ENCODE measurements at places on chromosomes 2 and 18.

DNA sequence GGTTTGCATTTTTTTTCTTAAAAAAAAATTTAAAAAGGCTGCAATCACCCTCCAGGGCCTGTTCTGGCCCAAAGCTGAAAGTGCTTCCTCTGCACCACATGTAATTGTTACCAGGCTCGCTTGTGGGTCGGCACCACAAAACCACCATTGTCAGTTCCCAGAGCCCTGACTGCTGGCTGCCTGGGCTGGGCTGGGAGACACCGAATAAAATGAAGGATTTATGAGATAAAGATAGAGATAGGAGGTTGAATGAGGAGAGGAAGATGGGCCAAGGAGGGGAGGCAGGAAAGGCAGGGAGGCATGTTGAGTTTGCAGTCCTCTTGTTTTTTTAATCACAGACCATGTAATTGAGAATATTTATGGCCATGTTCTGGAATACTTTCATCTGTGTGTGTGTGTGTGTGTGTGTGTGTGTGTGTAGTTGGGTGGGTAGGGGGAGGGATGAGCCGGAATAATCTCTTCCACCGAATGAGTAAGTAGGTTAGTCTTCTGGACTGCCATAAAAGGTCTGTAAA is 14.7 kb downstream of the NRP2 start:
- DNase-seq, result no peak

GRCh38 chr18:49907346-49907929 is 94.1 kb upstream of the ACAA2 start:
- no peak for DNase-seq

GRCh38 chr2:45301307-45302277 is 292.3 kb upstream of the SIX2 start:
- no peak for DNase-seq

DNA sequence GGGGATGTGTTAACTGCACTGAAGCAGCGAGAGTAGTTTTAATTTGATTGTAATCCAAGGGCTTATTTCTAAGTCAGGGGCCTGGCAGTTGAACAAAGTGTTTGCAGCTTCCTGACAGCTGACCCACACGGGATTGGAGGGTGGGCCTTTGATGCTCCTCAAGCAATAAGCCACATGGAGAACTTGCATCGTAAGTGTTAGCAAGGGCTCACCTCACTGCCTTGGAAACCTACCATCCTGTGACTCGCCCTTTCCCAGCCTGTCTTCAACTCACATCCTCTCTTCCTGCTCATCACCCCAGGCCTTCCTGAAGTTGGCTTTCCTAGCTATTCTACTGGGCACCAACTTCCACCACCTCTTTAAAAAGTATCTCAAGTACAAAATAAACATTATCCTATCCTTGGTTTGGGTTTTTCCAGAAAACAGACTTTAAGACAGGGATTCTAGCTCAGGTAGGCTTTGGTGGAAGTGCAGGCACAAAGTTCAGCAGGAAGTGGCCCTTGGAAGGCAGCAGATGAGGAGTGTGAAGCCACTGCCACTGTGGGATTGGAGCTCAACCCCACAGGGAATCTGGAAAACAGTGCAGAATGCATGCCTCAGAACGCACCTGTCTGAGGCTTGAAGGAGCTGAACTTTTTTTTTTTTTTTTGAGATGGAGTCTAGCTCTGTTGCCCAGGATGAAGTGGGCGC is 31.6 kb downstream of the B3GNT2 start:
- no peak for DNase-seq

- DNase-seq, result no peak
Measured at GRCh38 chr2:100262046-100262445, 60.3 kb downstream of the LONRF2 start.

DNA sequence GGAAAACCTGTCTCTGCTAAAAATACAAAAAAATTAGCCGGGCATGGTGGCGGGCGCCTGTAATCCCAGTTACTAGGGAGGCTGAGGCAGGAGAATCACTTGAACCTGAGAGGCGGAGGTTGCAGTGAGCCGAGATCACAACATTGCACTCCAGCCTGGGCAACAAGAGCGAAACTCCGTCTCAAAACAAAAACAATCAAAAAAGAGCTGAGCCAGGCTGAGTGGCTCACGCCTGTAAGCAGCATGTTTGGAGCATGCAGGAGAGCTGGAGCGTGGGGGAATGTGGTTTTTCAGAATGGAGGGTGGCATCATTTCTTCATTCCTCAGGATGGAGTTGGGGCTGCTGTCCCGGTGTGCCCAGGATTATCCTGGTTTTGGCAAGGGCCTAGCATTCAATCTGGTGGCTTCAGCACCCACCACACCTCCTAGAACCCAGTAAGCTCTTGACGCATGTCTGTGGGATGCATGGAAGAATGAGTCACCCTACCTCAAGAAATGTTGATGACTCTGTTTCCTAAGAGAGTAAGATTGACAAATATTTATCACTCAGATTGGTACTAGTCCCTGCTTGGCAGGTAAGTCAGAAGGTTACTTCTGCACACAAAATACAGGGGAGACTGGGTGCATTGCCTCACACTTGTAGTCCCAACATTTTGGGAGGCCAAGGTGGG is 90.2 kb upstream of the ODC1 start:
- no peak for DNase-seq

Measured in activated CD4-positive, alpha-beta T cell treated with anti-CD3 and anti-CD28 coated beads for 24 hours (primary cell).